ENCODE measurements at places on chromosomes 2 and 18.

- no peak for DNase-seq
Observed at GRCh38 chr2:45983213-45983612, 314.0 kb upstream of the EPAS1 start.

- DNase-seq = no peak
Observed at GRCh38 chr2:236859908-236860307, 225.8 kb upstream of the COPS8 start.

DNA sequence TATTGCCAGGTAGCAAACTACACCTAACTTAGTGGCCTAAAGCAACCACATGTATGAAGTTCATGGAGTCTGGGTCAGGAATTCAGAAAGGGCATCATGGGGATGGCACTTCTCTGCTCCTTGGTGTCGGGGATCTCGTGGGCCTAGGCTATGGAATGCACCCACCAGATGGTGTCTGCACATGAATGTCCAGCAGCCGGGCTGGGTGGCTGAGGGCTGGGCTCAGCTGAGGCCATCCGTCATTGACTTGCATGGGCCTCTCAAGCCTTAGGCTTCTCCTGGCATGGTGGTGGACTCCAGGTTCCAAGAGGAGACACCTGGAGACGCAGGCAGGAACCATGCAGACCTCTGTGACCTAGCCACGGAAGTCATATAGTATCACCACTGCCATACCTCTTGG lies 26.0 kb upstream of the RPL31 start:
- no peak for DNase-seq

GRCh38 chr2:233815861-233816260 lies 37.7 kb downstream of the MROH2A start:
- no peak for DNase-seq

DNA sequence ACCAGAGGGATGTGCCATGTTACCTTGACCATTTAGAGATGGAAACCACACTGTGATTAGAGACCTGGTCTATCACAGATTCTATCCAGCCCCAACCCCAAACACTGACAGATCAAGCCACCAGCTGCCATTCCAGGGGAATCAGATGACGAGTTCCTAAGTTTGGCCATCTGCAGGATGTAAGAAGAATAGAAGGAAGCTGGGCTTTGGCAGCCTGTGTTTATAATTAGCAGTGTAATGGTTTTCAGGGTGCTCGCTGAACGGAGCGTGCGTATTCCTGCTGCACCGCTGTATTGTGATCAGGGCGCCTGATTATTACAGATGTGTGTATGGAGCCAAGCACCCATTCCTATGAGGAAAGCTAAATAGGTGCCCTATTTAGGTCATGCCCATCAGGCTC lies 138.1 kb downstream of the LRRC30 start:
- no peak for DNase-seq

- DNase-seq = no peak
Observed at GRCh38 chr18:3845161-3845560, 395.2 kb downstream of the TGIF1 start.

- no peak for DNase-seq
Observed at GRCh38 chr2:70534183-70534836, 19.3 kb downstream of the TGFA start.

DNA sequence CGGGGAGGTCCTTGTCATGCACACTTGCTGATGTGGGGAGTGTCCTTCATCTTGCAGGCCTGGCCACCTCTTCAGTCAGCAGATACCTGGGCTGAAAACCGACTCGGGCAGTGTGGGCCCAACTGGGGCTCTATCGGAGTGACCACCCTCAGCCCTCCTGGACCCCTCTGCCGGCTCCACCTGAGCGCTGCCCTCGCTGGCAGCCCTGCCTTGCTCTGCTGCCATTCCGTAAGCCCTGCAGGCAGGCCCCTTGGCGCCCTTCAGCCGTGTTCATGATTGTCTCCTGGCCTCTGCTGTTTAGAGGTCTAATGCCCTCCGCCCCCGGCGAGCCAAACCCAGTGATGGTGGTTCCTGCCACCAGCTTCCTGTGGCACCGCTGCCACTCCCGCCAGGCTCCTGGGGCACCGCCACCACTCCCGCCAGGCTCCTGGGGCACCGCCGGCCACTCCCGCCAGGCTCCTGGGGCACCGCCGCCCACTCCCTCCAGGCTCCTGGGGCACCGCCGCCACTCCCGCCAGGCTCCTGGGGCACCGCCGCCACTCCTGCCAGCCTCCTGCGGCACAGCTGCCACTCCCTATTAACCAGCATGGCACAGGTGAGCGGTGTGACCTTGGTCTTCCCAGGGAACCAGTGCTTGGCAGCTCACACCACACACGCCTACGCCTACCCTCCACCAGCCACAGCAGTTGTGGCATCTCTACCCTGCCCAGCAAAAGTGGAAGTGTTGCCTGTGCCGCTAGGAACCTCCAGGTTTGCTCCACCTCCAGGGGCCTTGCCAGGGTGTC lies 15.9 kb downstream of the CAPN10 start:
- DNase-seq = no peak

GRCh38 chr18:23722646-23723045 lies 33.4 kb downstream of the LAMA3 start:
- no peak for DNase-seq

DNA sequence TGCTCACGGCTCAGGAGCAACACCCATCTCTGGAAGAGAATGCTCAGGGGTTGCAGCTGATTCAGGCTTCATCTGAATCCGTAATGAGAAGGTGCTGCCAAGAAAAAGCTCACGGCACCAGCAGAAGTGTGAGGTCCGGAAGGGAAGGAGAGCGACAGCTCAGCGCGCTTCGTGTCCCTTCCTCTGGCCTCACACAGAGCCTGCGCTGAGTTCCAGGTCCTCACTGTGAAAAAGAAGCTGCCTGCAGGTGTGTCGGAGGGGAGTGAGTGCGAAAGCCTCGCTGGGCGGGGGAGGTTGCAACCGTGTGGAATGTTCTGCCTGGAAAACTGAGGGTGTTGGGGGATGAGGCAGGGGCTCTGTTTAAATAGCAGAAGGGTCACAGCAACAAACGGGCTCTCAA lies 76.2 kb upstream of the TWIST2 start:
- no peak for DNase-seq

- DNase-seq = no peak
Observed at GRCh38 chr18:31990823-31991222, 27.8 kb upstream of the RNF125 start.

- DNase-seq = no peak
Observed at GRCh38 chr18:3520230-3521085, 70.5 kb downstream of the TGIF1 start.

GRCh38 chr18:54277899-54278298 lies 8.6 kb downstream of the POLI start:
- no peak for DNase-seq

- DNase-seq = no peak
Observed at GRCh38 chr2:77013457-77013856, 508.7 kb downstream of the LRRTM4 start.

- DNase-seq = no peak
Observed at GRCh38 chr2:121588357-121588756, 57.7 kb downstream of the RNU4ATAC start.

GRCh38 chr2:61220768-61221167 lies 58.8 kb downstream of the C2orf74 start:
- no peak for DNase-seq

DNA sequence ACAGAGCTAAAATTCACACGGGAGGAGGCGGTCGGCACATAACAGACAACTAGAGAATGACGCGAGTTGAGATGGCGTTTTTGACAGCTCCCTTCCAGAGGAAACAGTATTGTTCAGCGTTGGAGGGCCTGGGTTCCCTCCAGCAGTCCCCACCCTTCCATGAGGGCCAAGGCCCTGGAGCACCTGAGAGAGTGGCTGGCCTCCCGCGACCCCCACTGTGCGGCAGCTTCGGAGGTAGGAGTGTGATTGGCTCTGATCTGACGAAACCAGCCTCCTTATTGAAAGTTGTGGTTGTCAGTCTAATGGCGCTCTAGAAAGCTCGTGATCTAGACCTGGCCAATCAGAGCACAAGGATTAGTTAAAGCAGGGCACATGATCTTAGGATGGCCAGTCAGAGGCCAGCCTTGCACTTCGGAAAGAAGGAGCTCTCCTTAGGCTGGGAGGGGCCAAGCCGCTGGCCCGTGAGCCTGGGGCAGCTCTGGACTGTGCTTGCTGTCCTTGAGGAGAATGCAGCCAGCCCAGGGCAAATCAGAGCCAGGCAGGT lies 104.5 kb upstream of the CELF4 start:
- no peak for DNase-seq

GRCh38 chr2:121502781-121503180 lies 27.9 kb upstream of the RNU4ATAC start:
- DNase-seq = no peak

- DNase-seq = no peak
Observed at GRCh38 chr2:135317375-135317774, 213.6 kb downstream of the ZRANB3 start.

DNA sequence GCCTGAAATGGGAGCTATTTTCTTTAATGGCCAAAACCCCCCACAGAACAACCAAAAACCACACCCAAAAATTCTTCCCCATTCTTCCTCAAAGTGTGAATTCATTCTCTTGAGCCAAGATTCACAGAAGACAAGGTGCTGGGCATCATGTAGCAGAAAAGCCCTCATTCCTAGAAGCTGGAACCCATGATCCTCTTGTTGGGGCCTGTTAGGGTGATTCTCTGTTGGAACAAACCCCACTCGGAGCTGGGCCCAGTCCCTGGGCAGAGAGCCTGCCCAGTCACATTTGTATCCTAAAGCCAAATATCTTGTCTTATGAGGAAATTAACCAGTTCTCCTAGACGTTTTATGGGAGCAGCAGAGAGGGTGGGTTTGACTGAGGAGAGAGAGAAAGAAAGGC lies 22.8 kb upstream of the VPS4B start:
- DNase-seq = no peak

DNA sequence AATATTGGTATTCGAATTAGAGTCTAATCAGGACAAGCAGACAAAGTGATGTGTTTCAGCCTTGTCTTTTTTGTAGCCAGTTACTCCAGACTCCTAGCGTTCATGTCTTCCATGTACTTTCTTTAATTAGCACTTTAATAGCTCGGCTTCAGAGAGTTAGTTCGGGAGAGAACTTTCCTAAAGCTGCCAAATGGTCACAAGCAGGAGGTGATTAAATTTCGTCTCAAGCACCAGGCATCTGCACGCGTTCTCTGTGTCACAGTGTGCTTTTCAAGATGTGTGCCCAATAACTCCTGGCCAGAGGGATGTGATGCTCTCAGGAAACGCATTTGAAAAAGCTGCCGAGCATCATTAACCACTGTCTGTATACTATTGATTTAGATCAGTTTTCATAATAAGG lies 790.8 kb downstream of the SOCS6 start:
- no peak for DNase-seq

DNA sequence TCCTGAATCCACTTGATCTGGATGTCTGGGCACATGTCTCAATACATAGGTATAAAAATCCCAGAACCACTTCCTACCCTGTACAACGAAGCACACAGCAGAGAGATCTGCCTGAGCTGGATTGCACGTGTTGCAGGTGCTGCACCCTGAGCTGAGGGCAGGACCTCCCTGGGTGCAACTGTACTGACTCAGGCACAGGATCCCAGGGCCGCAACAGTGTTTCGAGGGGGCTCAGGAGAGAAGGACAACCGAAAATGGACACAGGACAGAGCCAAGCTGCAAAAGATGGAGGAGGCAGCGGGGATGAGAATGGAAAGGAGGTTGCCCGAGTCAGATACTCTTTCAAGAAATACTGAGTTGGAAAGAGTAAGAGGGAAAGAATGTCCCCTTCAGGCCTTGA lies 354.1 kb downstream of the EIPR1 start:
- no peak for DNase-seq

DNA sequence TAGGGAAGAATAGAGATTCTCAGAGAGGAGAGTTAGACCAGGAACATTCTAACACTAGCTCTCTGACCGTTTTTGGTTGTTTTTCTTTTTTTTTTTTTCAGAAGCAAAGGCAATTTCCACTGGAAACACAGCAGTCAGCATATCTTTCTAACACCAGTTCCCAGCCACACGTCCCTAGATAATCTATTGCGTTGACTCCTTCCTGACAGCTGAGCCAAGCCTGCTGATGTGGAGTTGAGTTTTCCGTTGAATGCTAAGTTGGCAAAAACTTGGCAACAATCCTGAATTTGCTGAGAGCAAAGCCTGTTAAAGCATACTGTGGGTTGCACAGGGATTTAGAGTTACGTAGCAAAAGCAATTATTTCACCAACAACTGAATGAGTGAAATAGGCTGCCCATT lies 19.3 kb downstream of the GAD1 start:
- DNase-seq = no peak

- peak; percentile 80 for DNase-seq
Observed at GRCh38 chr2:149313512-149313972, 16.8 kb upstream of the LYPD6 start.

GRCh38 chr2:145091967-145092366 lies 572.0 kb upstream of the ZEB2 start:
- DNase-seq = no peak

- peak; percentile 89 for DNase-seq
Observed at GRCh38 chr2:9232886-9233285, 26.3 kb downstream of the ASAP2 start.
